ENCODE measurements at places on chromosomes 5 and 9.

GRCh38 chr9:79701651-79702050 lies 129.9 kb downstream of the TLE4 start:
- DNase-seq, result no peak

DNA sequence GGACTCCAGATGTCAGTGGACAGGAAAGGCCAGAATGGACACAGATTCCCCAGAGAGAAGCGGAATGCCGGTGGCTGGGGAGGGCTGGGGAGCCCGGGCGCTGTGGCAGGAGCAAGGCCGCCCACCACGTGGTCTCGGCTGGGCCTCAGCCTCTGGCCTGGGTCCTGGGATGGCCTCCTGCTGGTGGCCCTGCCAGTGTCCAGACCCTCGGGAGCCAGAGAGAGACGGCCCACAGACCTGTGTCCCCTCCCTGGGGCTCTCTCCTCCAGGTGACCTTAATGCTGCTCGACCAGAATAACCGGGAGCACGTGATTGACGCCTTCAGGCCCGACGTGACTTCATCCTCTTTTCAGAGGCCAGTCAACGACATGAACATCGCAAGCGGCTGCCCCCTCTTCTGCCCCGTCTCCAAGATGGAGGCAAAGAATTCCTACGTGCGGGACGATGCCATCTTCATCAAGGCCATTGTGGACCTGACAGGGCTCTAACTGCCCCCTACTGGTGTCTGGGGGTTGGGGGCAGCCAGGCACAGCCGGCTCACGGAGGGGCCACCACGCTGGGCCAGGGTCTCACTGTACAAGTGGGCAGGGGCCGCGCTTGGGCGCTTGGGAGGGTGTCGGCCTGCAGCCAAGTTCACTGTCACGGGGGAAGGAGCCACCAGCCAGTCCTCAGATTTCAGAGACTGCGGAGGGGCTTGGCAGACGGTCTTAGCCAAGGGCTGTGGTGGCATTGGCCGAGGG lies 19.0 kb downstream of the FBXW5 start:
- DNase-seq, result no peak

DNA sequence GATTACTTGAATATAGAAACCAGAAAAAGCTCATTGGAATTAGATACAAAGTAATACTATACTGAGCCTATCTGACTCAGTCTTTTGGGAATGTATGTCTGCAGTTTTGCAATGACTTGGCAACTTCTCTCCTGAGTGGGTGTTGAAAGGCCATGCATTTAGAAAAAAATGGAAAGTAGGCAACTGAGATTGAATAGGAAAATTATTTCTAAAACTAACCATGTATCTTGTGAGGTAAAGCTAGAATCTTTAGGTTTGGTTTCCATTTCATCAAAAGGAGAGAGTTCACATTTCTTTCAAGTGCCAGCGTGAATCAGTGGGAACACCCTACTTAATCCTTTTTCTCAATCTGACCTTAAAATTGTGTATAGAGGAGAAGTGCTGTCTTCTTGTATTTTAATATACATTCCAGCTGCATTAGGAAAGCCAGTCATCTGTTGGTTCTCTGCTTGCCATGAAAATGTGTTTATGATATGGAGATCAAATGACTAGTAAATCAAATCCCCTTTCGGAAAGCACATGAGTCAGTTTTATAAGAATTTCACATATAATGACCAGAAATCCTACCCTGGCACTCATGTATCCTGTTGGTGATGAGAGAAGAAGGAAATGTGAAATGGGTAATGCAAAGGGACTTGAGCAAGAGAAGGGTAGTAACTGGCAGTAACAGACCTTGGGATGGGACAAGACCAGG lies 30.4 kb downstream of the NFX1 start:
- DNase-seq, result no peak

DNA sequence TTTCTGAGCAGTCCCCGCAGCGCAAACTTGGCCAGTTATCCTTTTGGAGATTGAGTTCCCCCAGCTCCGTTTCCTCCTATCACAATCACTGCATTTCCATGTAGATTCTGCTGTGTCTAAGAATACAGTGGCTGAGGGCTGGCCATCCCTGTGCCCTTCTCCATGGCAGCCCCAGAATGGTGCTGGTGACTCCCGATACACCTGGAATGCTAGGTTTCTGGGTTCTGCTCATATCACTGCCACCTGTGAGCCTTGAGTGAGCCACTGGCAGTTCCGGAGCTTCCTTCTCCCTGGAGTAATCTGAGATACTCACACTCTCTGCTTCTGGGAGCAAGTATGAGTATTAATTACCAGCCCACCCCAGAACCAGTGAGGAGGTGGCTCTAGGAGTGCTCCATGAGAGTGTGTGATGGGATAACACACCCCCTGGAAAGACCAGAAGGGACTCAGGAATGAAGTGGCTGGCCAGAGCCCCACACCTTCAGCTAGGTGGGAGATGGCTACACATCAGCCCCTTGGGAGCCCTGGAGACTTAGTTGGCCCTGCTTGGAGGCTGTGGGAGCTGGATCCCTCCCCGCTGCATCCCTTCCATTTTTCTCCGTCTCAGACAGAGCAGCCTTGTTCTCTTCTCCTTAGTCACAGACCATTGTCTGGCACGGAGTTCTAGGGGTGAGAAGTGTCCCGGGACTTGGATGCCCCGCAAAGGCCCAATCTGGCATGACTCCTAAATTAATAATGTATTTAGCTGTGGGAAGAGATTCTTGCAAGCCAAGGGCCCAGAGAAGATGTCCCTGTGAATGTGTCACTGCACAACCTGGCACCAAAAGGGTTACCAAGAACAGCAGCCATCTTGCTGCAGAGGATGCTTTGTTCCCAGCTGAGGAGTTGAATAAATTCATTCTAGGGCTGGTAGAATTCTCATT lies 4.9 kb downstream of the PCDHGC5 start:
- DNase-seq, result no peak

GRCh38 chr5:137346281-137346680 lies 152.8 kb downstream of the SPOCK1 start:
- no peak for DNase-seq

DNA sequence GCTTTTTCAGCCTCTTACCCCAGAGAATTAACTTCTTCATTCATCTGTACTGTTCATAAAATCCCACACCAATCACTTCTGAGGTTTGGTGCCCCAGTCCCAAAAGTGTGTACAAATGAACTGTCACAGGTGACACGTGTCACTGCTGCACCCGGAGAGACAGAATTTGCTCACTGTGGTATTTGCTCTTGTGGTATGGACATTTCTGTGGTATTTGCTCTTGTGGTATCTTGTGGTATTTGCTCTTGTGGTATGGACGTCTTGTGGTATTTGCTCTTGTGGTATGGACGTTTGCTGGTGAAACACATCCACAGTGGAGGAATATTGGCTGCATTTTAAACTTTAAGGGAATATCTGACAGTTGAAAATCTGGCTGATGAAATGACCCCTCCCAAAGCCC lies 214.9 kb upstream of the DAP start:
- no peak for DNase-seq

GRCh38 chr5:86666981-86667380 lies 49.2 kb downstream of the COX7C start:
- DNase-seq, result no peak

DNA sequence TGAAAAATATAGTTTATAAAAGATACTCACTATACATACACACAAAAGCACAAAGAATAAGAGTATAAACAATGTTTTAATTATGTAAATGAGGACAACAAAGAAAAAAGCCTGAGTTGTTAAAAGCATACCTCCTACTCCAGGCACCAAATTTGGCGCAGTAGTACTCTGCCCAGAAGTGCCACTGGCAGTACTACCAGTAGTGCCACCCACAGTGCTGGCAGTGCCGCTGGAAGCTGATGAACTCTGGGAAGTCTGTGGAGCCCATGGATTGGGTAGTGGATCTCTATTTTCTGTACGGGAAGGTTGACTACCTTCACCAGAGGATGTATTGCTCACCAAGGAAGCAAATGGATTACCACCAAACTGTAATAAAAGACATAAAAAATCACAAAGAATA lies 30.2 kb downstream of the UBQLN1 start:
- DNase-seq, result no peak

- no peak for DNase-seq
These were observed 302.2 kb downstream of the ISL1 start for GRCh38 chr5:51685419-51685818.

DNA sequence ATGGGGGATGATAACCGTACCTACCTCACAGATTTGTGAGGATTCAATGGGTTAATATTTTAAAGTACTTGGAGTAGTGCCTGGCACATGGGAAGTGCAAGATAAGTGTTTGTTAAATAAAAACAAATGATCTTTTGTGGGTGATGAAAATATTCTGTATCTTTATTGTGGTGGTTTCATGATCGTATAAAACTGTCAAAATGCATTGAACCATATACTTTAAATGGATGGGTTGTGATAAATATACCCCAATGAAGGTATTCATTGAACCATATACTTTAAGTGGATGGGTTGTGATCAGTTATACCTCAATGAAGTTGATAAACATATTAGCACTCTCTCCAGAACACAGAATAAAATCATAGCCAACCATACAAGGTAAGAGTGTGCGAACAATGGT lies 234.5 kb downstream of the CRB2 start:
- no peak for DNase-seq

DNA sequence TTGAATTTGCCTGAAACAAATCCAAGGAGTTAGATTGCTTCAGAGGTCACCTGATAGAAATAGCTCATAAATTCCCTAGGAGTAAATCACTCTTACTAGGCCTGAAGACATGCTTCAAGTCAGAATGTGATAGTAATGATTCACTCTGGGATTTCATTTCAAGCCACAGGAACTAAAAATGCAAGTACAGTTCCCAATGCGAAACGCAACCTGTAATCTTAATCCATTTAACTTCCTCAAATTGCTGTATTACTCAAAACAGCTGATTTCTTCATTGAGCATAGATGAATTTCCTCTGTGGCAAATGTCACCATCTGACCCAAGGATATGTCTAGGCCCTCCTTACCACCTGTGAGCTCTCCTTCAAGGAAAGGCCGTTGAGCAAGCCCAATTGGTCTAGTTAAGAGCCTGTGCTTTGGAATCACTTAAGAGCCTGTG lies 32.1 kb upstream of the IL6ST start:
- DNase-seq, result no peak

DNA sequence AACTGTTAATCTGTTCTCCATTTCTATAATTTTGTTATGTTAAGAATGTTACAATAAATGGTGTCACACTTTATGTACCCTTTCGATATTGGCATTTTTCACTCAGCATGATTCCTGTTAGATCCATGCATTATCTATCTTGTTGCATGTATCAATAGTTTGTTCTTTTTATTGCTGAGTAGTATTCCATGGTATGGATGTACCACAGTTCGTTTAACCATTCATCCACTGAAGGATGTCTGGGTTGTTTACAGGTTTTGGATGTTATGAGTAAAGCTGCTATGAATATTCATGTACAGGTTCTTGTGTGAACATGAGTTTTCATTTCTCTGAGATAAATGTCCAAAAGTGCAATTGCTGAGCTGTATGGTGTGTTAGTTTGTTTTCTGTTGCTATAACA lies 26.3 kb upstream of the CCDC112 start:
- DNase-seq, result no peak

DNA sequence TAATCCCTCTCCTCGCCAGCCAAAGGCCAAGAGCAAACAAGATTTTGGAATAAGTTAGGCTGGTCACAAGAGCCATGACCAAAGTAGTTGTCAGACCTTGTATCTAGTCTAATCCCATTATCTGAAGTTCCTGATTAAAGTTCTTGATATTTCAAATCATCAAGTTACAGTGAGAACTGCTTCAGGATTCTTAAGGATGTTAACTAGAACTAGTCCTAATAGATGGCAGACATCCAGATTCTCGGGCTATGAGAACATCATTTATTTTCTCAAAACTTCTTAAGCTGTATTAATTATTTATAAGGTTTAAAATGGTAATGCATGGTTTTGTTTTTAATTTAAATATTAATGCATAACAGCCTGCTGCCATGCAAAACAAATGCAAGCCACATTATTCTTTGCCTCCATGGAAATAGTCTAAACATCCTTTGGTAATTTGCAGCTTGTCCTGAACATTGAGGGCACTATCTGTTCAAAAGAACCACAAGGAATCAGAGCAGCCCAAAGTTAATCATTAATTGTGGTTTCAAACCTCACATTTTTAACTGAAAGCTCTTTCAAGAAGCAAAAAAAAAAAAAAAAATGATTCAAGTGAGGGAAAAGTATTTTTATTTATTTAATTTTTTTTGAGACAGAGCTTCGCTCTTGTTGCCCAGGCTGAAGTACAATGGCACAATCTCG lies 95.1 kb downstream of the TTC39B start:
- DNase-seq, result no peak

GRCh38 chr9:137123468-137123837 lies 8.9 kb upstream of the DPP7 start:
- DNase-seq, result no peak

DNA sequence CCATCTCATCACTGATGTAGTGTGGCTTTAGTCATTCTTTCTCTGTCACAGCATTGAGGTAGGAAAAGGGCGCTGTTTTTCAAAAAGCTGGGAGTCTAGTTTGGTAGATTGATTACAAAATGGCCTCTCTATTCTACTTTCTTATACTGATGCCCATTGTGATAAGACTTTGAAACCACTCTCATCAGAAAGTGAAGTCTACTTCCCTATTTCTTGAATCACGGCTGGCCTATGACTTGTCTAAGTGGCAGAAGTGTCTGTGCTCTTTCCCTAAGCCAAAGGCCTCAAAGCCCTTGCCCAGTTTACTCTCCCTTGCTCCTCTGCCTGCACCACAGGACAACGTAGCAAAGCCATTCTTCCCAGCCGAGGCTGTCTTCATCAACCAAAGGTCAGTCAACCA lies 83.0 kb upstream of the IL33 start:
- DNase-seq, result no peak

- no peak for DNase-seq
These were observed 88.8 kb downstream of the SPRY4 start for GRCh38 chr5:142235870-142236672.

- no peak for DNase-seq
These were observed 5.2 kb downstream of the HNRNPAB start for GRCh38 chr5:178209334-178210072.

DNA sequence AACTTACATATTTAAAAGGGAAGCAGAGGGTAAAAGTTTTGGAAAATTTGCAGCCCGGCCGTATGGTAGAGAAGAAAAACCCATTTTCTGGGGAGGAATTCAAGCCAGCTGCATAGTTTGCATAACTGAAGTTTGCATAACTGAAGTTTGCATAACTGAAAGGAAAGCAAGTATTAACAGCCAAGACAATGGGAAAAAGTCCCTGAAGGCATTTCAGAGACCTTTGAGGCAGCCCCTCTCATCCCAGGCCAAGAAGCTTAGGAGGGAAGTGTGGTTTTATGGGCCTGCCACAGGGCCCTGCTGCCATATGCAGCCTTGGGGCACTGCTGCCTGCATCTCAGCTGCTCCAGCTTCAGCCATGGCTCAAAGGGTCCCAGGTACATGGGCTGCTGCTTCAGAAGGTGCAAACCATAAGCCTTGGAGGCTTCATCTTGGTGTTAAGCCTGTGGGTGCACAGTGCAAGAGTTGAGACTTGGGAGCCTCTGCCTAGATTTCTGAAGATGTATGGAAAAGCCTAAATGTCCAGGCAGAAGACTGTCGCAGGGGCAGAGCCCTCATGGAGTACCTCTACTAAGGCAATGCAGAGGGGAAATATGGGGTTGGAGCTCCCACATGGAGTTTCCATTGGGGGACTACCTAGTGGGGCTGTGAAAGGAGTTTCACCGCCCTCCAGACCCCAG lies 36.9 kb upstream of the CXCL14 start:
- DNase-seq, result no peak

GRCh38 chr9:125843646-125844045 lies 96.5 kb downstream of the PBX3 start:
- DNase-seq, result no peak
